HuH-7.5 (cell line): ENCODE measurements at places on chromosomes 6 and 20.

GRCh38 chr6:35310265-35310831, 12.7 kb downstream of the DEF6 start:
- no peak for DNase-seq

GRCh38 chr6:52511572-52512151, 65.2 kb downstream of the TRAM2 start:
- DNase-seq = no peak

DNA sequence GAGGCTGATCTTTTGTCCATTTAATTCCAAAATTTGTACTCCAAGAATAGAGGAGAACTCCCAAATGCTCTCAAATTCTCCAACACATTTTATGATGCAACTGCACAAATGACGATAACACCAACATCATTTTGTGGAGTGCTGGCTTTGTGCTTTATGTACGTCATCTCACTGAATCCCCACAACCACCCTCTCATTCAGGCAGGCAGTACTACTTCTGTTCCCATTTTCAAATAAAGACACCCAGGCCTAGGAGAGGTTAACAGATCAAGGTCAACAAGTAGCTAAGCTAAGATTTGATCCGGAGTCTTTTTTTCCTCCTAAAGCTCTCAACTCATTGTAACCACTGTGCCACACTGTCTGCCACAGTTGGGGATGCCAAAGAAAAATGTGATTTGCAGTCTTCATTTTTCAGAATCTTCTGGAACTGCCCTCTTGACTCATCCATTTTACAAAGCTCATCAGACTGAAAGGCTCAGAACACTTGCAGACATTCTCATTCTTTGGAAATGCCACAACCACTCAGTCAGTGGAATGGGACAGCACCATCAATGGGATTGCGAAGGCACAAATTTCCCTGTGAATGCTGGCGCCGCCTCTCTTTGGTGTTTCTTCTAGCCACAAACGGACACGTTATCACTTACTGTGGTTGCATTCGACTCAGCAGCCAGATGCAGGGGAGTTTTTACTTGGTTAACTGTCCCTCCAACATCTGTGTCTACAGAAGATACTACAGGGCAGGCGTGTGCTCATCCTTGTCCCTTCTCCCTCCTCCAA, 184.4 kb downstream of the GJA10 start:
- no peak for DNase-seq

- no peak for DNase-seq
Measured at GRCh38 chr6:168093634-168094033, 14.6 kb upstream of the FRMD1 start.

- no peak for DNase-seq
Measured at GRCh38 chr6:53344969-53345368, 3.8 kb downstream of the ELOVL5 start.

DNA sequence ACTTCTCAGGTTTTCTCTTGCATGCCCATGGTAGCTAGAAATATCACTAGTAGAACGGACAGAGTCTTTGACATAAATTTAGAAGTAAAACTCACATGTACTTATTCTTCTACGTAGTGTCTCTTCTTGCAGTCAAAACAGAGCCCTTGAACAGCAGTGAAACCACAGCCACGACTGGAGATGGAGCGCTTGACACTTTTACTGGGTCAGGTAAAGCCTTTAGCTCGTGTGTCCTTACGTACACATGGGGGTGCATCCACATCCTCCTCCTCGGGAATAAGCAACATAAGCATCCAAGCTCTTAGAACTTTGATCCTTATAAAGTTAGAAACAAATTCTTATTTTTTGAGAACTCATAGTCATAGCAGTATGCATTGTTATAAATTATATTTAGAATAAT, 215.3 kb downstream of the EYA4 start:
- DNase-seq = no peak

GRCh38 chr6:28922004-28922820, 1.6 kb downstream of the TRIM27 start:
- peak; percentile 54 for DNase-seq

DNA sequence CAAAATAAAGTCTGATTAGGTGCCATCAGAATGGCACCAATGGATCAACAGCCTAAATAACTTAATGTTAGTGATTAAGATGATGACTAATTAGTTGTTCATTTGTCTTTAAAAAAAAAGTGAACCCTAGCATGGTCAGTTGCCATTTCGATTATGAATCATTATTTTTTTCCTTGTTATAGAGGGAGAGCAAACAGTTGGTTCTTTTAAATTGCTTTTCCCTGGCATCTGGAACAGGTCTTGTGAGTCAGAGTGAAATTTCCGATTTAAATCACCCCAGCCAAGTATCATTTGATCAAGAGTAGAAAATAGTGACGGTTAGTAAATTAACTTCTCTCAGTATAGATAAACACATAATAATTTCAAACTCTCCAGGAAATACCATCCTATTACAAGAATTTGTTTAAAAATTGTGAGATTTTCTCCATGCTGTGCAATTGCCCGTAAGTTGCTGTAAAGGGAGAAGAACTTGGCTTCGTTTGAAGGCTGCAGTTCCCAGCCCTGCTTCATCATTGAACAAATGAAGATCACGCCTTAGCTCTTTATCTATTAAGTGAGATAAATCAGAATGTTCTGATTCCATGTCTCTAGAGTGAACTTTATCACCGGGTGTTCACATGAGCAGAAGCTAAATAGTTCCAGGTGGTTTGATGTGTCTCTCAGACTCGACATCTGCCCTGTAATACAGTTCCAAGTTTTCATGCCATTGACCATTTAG, 741.3 kb downstream of the DOK5 start:
- DNase-seq = no peak

GRCh38 chr6:126307849-126308248, 32.1 kb upstream of the CENPW start:
- no peak for DNase-seq

DNA sequence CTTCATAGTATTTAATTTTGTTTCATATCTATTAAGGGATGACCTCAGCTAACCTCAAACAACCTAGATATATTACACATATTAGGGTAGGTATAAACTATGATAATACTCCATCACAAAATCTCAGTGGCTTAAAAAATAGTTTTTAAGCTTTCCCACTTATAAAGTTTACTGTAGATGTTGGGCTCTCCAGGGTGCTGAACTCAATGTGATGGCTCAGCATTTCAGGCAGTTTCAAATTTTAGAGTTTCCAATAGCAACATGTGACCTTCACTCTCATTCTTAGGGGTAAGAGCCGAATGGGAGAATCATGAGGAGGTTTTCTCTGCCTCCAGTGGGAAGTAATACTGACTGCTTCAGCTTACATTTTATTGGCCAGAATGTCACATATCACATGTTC, 357.3 kb downstream of the MEI4 start:
- no peak for DNase-seq

DNA sequence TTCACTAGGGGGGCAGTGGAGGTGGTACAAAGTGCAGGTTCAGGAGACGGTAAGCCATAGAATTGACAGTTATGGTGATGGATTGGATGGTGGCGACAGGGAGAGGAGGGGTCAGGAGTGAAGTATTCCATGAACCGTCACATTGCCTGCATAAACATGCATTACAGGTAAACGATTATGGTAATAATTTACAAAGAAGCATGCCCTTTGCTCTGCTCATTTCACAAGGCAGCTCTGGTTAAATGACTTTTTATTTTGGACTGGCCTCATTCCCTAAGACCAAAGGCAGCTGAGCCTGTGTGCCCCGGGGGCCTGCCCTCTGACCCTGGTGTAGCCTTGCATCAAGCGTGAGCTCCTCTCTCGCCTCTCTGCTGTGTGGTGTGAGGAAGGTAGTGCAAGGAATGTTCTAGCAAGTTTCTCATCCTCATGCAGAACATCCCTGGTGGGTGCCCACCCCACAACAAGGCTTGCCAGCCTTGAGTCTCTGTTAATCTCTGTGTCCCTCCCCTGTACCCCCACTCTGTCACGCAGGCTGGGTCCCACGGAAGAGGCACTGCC, 59.0 kb downstream of the PPP1R14C start:
- DNase-seq = peak; percentile 45

- DNase-seq = no peak
Measured at GRCh38 chr6:148521586-148521985, 178.9 kb downstream of the SASH1 start.

- peak; percentile 48 for DNase-seq
Measured at GRCh38 chr6:15244620-15245360, 1.1 kb upstream of the JARID2 start.

DNA sequence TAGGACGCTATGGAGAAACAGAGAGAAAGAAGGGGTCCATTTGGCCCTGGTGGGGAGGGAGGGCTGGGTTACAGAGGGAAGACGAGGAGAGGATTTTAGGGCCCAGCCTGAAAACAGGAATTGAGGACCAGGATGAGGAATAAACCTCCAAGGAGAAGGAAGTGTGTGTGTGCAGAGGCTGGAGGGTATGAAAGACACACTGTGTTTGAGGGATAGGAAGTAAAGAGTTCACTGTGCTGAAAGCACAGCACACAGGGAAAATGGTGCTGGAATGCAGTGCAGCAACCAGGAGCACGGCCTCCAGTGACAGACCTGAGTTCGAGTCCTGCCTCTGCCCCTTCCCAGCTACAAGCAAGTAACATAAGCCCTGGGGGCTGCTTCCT, 7.8 kb downstream of the MBOAT1 start:
- DNase-seq = no peak

- no peak for DNase-seq
Measured at GRCh38 chr6:158879180-158879579, 60.0 kb upstream of the EZR start.

GRCh38 chr20:62028384-62028783, 37.3 kb downstream of the TAF4 start:
- no peak for DNase-seq

- no peak for DNase-seq
Measured at GRCh38 chr20:53676519-53676822, 82.8 kb upstream of the ZNF217 start.

- DNase-seq = no peak
Measured at GRCh38 chr20:25676164-25676809, 20.4 kb downstream of the ZNF337 start.

DNA sequence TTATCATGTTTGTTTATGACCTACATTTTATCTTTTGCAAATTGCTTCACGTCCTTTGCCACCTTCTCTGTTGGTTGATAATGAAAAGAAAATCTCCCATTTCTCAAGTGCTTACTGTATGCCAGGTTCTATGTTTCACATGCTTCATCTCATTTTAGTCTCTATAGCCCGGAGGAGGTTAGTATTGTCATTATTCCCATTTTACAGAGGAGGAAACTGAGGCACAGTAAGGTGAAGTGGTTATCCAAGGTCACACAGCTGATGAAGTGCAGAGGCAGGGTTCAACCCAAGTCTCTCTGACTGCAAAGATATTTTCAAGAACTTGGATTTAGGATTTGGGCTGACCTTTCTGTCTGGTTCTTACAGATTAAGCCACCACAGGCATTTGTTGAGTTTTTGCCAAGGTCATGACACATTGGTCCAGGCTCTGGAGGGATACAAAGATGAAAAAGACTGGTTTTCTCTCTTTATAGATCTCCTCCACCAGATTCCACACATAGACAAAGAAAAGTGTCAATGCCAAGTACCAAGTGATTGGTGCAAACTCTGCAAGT, 20.6 kb downstream of the CNBD2 start:
- no peak for DNase-seq

DNA sequence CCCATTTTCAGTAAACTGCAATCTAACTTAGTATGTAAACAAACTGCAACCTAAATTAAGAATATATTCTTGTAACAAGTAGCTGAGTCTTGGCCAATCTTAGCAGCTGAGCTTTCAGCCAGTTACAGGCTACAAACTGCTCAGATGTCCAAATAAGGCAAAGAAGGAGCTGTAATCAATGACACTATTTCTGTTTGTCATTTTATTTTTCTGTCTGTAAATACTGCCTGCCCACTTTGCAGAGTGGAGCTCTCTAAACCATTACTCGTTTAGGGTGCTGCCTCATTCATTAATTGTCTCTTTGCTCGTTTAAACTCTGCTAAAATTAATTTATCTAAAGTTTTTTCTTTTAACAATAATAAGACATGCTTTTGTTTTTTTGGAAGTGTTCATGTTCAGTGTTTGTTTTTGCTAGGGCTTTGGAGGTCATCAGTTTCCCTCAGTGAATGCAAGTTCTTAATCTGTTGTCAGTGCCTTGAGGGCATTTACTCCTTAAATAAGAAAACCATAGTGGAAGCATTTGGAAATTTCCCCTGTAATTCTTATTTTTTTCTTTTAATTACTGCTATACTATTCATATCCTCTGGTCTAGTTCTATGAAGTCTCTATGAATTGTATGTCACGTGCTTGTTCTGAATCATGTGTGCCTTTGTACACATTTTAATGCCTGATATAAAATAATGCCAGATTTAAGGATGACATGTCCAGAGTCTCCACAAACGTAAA, 3.6 kb upstream of the PRL start:
- DNase-seq = no peak

- no peak for DNase-seq
Measured at GRCh38 chr6:46072866-46073265, 56.9 kb upstream of the ENPP4 start.

DNA sequence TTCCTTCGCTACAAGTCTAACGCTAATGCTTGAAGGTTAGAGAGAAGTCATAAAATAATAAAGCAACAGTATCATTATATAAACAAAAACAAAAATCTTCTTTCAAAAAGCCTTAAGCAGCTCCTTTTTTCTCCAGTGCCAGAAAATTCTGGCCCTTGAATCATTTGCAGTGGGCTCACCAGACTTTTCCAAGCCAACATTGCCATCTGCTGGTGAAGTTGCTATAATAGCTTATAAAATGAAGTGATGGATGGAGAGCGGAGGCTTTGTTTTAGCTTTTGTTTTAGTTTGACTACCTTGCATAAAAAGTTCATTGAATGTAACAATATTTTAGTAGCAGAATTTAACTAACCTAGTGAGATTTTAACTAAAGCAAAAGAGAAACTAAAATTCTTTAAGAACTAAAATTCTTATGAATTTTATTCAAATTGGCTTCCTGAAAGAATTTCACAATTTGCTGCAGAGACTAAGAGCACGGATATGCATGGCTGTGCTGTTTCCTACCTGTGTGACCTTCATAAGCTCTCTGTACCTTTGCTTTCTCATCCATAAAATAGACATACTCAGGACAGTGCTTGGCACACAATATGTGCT, 44.8 kb upstream of the SLC2A12 start:
- peak; percentile 46 for DNase-seq

DNA sequence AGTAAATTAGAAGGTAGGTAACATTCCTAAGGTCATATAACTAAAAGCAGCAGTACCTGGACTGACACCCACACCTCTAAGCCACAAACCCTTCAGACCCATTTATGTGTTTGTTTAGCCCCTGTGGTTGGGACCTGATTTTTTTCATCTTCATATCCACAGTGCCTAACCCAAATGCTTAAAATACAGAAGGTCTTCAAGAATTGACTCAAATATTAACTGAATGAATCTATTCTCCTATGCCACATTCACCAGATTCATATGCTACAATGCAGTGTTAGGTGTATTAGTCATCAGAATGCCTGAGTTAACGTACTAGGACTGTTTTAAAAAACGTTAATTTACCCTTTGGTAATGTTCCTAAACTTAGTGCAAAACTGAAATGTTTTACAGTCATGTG, 124.8 kb downstream of the AHI1 start:
- no peak for DNase-seq

- no peak for DNase-seq
Measured at GRCh38 chr20:49207076-49207475, 12.1 kb upstream of the DDX27 start.

DNA sequence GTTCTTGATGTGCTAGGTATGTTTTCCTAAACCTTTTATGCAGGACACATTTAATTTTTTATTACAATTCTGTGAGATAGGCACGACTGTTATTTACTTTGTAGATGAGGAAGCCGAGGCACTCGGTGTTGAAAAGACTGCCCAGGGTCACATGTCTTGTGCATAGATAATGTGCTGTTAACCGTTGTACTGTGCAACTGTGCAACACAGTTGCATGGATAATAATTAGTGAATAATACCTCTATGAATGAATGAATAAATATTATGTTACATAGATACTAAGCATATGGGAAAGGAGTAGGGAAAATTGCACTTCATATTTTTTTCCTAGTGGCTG, 60.3 kb upstream of the DEK start:
- no peak for DNase-seq
